ENCODE measurements at places on chromosomes 3 and 15.
A peak's percentile ranks its signal among the peaks of the same experiment; 100 is the strongest.

GRCh38 chr15:79981831-79982455 lies 10.9 kb upstream of the BCL2A1 start:
- no peak for DNase-seq

DNA sequence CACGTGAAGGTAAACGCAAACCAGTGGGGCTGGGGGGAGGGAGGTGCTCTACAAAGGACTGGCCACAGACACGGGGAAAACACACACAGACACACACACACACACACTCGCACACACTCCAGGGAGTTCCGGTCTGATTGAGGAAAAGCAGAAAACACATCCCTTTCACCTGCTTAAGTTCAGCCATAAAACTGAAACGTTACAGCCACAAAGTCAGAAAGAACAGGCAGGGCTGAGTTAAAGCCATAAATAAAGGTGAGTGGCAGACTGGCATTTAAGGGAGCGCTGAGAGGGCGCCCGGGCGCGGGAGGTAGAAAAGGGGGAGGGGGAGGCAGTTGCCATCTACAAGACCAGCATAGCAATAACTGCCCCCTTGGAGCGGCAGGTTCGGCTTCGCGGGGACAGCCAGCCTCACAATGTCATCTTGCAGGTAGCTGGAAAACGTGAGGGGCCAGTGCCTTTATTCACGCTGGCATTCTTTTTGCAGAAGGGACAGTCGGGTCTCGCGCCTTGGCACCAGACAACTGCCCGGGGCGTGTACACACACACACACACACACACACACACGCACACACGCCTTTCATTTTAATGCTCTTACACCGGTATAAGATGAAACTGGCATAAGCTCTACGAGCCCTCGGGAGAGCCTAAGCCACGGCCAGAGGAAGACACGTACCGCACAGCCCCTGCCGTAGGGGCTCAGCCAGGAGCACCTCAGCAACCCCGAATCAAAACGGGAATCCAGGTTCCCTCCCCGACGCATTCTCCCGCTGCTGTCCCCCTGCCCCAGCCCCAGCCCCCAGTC lies 866 bp downstream of the TNIK start:
- DNase-seq: peak; percentile 14

- DNase-seq: no peak
These were observed 122.6 kb downstream of the ARNT2 start for GRCh38 chr15:80526556-80527340.

DNA sequence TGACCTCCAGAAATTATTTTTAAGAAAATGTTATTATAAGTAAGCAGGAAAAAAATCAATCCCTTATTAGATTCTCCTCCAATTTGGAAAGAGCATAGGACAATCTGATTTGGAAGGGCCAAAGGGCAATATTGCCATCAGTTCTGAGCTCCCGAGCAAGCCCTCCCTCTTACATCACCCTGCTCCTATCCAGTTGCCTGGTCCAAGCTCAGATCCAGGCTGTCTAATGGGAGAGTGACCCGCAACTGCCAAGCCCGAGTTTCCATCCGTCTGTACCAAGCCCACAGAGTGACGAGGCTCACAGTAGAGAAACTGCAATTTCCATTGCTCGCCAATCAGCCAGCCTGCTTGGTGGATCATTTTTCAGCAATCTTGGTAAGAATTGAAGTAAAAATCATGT lies 187.7 kb downstream of the MEX3B start:
- no peak for DNase-seq

DNA sequence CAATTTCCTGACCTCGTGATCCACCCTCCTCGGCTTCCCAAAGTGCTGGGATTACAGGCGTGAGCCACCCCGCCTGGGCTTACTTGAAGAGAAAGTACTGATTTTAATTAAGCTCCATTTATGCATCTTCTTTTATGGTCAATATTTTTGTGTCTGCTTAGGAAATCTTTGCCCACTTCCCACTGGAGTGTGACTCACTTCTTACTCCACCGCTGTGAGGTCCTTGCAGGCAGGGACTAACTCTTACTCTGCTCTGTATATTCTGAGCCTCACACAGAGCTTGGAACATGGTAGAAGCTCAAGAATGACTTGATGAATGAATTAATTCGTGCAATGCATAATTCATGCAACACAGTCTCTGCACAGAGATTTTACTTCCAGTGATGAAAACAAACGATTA lies 2.9 kb upstream of the TM4SF19 start:
- no peak for DNase-seq

GRCh38 chr3:98775459-98776139 lies 12.5 kb downstream of the ST3GAL6 start:
- DNase-seq: no peak

DNA sequence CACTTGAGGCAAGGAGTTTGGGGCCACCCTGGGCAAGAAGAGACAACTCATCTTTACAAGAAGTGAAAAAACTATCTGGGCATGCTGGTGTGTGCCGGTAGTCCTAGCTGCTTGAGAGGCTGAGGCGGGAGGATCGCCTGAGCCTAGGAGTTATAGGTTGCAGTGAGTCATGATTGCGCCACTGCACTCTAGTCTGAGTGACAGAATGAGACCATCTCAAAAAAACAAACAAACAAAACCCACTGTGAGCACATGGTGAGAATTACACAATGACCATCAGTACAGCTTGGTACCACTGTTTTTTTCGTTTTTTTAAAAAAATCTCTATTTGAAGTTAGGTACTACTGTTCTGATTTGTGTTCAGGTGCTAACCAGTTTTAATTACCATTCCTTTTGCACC lies 13.6 kb downstream of the VPS39 start:
- no peak for DNase-seq

GRCh38 chr3:168157099-168157700 lies 61.5 kb upstream of the GOLIM4 start:
- DNase-seq: no peak

GRCh38 chr3:153232851-153233271 lies 70.8 kb downstream of the RAP2B start:
- DNase-seq: no peak

GRCh38 chr3:145094355-145094941 lies 1066.5 kb downstream of the PLOD2 start:
- no peak for DNase-seq

- DNase-seq: peak; percentile 7
These were observed 321.8 kb downstream of the FEZF2 start for GRCh38 chr3:62051506-62051905.

- DNase-seq: peak; percentile 27
These were observed 727.2 kb downstream of the SI start for GRCh38 chr3:164351131-164351530.

DNA sequence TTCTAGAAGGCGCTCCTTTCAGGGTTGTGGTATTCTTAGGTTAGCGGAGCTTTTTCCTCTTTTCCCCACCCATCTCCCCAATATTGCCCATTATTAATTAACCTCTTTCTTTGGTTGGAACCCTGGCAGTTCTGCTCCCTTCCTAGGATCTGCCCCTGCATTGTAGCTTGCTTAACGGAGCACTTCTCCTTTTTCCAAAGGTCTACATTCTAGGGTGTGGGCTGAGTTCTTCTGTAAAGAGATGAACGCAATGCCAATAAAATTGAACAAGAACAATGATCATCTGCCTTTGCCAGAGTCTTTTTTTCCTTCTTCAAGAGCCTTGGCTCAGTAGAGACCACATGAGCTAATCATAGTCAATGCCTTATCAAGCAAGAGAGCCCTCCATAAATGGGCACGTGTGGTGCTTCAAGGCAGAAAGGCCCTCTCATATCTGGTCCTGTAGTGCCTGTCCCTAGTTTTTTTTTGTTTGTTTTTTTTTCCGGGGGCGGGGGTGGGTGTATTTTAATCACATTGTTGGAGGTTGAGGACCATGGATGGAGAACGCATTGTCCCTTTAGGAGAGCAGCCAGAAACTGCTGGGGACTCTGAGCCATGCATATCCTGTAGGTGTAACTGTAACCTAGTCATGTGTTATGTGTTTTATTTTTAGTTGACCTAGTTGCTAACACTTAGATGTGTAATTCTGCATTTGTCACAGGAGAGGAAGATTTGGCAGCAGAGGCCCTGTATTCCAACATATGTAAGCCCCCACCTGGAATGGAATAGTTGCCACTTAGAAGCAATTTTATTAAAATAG lies 64.7 kb upstream of the ACAD9 start:
- no peak for DNase-seq

- no peak for DNase-seq
These were observed 121.7 kb upstream of the SPRED1 start for GRCh38 chr15:38130740-38131498.

DNA sequence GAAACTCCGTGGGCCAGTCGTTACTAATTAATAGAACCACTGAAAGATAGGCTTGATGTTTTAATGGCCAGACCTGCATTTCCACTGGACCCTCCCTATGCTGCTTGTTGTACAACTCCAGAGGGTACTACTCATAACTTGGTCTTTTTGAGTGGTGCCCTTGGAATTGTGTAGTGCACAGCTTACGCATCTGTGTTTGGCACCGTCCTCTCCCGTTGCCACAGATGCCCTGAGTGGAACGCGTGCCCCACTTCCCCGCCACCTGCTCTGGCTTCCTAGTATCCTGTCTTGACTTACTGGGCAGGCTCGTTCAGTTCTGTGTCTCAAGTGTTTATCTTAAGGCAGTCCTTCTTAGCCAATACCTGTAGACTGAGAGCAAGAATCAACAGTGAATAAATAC lies 78.7 kb downstream of the USP13 start:
- DNase-seq: no peak

DNA sequence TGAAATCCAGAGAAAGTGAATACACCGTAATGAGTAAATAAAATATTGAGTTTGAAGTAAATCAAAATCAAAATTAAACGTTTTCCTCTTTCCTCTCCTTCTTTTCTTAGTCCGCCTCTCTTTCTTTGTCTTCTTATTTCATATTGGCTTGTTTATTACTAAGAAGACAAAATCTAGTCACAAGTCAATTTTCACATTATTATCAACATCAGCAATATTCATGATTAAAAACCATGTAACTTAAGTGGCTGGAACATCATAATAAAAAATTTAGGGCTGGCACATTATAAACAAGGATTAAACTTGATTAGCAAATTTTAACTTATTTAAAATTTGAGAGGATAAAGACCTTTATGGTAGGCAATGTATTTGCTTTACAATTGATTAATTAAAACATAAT lies 61.4 kb downstream of the BCHE start:
- no peak for DNase-seq

DNA sequence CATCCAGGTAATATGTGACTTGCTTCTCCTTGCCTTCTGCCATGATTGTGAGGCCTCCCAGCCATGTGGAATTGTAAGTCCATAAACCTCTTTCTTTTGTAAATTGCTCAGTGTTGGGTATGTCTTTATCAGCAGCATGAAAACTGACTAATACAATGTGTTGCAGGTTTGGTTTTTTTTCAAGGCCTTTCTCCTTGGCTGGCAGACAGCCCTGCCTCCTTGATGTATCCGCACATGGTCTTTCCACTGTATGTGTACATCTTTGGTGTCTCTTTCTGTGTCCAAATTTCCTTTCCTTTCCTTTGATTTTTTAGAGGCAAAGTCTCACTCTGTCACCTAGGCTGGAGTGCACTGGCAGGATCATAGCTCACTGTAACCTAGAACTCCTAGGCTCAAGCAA lies 260.1 kb downstream of the TUSC7 start:
- DNase-seq: no peak

GRCh38 chr3:62109534-62109933 lies 263.8 kb downstream of the FEZF2 start:
- DNase-seq: peak; percentile 33

Data from SW 1271 (cell line).